Coronary artery (tissue), 2 donors: ENCODE measurements at places on chromosomes 13 and 19.

- DNase-seq: peak; percentile 77
These were observed 2.2 kb upstream of the ZNF665 start for GRCh38 chr19:53195265-53195903.

DNA sequence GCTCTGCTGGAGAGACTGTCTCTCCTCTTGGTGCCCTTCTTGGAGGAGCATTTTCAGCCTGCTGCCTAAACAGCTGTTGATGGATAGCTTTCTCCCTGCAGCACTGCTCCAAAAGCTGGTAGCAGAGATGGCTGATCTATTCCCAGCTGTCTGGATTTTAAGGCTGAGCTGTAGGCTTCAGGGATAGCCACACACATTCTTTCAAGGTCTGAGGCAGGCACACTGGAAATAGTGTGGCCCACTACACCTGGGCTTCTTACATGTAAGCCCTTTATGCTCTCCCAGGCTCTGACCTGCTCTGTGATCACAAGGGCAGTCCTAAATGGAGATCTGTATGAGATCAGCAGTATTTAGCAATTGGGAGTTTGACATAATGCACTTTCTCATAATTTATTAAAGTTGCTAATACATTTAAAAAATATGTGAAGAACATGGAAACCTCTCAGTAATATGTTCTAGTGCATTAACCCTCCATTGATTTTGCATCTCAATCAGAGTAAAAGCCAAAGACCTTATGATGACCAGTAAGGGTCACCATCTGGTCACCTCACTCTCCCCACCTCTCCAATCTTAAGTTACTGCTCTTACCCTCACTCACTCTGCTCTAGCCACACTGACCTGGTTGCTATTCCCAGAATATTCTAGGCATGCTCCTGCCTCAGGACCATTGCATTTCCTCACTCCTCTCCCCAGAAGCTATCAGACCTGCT lies 91.6 kb downstream of the MBNL2 start:
- no peak for DNase-seq

DNA sequence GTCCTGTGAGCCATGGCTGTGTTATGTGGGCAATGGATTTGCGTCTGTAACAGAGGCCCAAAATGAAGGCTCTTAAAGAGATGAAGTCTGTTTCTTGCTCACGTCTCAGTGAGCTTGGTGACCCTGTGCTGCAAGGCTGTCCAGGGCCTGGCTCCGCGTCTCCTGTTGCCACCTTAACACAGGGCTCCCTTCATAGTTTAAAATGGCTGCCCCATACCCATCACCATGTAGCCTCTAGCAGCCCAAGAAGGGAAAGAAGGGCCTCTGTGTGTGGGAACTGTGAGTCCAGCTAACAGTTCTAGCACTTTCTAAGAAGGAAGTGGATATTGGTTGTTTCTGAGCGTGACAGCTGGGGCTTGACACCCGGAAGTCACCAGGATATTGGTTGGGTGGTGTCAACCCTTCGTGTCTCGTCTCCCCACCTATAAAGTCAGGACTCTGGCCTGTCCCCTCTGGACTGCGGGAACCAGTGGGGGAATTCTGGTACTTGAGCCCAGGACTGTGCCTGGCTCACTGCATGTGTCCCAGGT lies 20.9 kb downstream of the TMED1 start:
- no peak for DNase-seq

- DNase-seq: no peak
These were observed 12.4 kb upstream of the AKAP11 start for GRCh38 chr13:42259515-42259914.

GRCh38 chr19:20028611-20029010 lies 10.7 kb downstream of the ZNF682 start:
- DNase-seq: no peak

DNA sequence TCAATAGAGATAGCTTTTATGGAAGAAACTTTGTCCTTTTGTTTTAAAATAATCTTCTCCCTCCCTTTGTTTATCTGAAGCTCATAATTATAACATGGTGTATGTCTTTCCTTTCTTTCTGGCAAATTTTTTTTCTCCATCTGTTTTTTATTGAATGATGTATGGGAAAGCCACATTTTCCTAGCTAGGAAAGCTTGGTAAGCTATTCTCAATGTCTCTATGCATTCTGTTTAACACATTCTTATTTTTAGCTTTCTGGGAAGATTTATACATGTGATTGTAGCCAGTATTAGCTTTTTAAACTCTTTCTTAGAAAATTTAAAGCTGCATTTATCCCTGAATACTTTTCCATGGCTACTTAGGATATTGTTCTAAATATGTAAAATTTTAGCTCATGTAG lies 124.9 kb upstream of the CSNK1A1L start:
- DNase-seq: no peak
